ENCODE measurements at places on chromosomes 16 and 17.
A peak's percentile ranks its signal among the peaks of the same experiment; 100 is the strongest.

GRCh38 chr16:29961479-29962343, at the start of gene TMEM219:
TMEM219 (plus strand) TSS chr16:29962079; CDS start chr16:29963144, 1,065 bp downstream.
- peak; percentile 96 for DNase-seq
- H3K27me3 ChIP-seq = no peaks in the 10 kb centered on the region
- peak within 1 kb of the TSS; percentile 90 for H3K4me3 ChIP-seq
- no peaks in the 10 kb centered on the region for H3K36me3 ChIP-seq
- H3K27ac ChIP-seq = peak within 1 kb of the TSS; percentile 88
- peaks cover 14% of the 10 kb centered on the region for H3K4me1 ChIP-seq

GRCh38 chr17:61132524-61132923, 267.1 kb upstream of the TBX2 start:
- peaks cover 2% of the 10 kb centered on the region for H3K36me3 ChIP-seq
- no peak overlapping the region for H3K27ac ChIP-seq
- H3K27me3 ChIP-seq = no peaks in the 10 kb centered on the region
- no peak for DNase-seq
- peaks cover 6% of the 10 kb centered on the region for H3K4me1 ChIP-seq
- H3K4me3 ChIP-seq = no peak overlapping the region

DNA sequence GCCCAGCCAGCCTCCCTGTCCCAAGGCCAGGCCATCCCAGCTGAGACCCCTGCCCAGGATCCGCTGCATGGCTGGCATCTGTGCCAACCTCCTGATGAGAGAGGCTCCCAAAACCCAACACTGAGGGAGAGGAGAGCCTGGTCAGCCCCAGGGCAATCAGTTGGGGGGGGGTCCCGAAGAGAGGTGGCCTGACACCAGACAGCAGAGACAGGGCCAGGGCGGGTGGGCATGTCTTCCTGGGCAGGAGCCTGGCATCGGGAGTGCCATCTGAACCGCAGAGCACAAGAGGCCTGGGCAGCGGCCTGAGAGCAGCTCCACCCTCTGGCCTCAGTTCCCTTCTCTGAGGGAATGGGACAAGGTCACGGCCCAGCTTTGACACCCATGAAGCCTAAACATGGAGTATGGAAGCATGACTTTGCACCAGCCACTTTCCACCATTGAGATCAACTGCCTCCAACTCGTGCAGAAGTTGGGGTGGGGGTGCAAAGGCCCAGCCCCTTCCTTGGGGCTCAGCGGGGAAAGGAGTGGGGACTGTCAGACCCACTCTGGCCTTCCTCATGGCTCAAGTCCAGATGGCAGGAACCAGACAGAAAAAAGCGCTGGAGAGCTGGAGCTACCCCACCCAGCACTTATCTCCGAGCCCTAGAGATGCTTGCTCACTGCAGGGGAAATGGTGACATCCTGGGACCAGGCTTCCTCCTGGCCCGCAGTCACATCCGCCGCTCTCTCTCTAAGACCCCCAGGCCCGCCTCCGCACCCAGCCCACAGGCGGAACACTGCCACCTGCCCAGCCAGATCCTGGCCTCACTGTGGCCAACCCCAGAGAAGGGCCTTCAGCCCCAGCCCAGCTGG, 9.7 kb downstream of the RHBDF2 start:
- H3K4me3 ChIP-seq = peak overlapping the region; percentile 97
- no peaks in the 10 kb centered on the region for H3K27me3 ChIP-seq
- no peak for DNase-seq
- peaks cover 8% of the 10 kb centered on the region for H3K36me3 ChIP-seq

DNA sequence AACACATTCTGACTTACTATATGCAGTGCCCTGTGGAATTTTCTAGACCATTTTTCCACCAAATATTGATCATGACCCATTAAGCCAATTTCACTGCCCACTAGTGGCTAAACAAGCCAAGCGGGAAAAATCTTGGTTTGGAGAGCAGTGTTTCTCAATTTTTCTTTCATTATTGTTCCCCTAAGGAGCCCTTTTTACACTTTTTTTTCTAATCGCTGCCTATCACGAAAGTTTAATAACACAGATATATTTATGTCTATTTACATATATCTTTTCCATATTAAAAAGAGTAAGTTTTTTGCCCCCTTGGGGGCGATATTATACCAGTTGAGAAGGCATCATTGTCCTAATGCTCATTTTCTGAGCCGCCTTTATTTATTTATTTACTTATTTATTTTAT, 10.8 kb upstream of the TLCD3B start:
- no peak overlapping the region for H3K4me3 ChIP-seq
- peaks cover 13% of the 10 kb centered on the region for H3K27me3 ChIP-seq
- no peak for DNase-seq

GRCh38 chr17:17819561-17819995, 17.2 kb downstream of the SREBF1 start:
- H3K4me3 ChIP-seq = no peak overlapping the region
- H3K27me3 ChIP-seq = no peaks in the 10 kb centered on the region
- DNase-seq = no peak
- peaks cover 19% of the 10 kb centered on the region for H3K4me1 ChIP-seq
- H3K36me3 ChIP-seq = peaks cover 5% of the 10 kb centered on the region
- peak overlapping the region; percentile 11 for H3K27ac ChIP-seq

DNA sequence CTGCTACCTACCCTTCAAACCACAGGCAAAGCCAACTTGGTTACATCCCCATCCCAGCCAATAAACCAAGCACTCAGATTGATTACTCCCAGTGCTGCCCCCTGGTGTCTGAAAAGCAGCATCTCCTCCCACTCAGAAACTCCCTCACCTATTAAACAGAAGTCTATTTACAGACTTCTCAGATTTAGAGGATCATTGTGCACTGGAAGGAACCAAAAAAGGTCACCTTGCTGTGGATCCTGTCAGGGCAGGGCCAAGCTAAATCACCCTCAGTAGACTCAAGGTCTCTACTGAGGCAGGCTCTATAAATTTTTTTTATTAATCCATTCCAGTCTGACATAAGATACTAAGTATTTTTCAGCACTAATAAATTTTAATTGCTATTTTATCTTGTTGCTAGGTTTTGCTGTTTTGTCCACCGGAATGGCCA, 17.6 kb downstream of the HIGD1B start:
- peak; percentile 63 for DNase-seq
- H3K4me1 ChIP-seq = no peaks in the 10 kb centered on the region
- peaks cover 25% of the 10 kb centered on the region for H3K36me3 ChIP-seq
- H3K27ac ChIP-seq = no peak overlapping the region

- peaks cover 56% of the 10 kb centered on the region for H3K4me1 ChIP-seq
- H3K36me3 ChIP-seq = peaks cover 57% of the 10 kb centered on the region
- DNase-seq = no peak
- peak overlapping the region; percentile 93 for H3K27ac ChIP-seq
- H3K27me3 ChIP-seq = no peaks in the 10 kb centered on the region
Observed at GRCh38 chr17:5209396-5209795, 17.7 kb upstream of the ZNF594 start.

- no peak for DNase-seq
- H3K36me3 ChIP-seq = peaks cover 14% of the 10 kb centered on the region
- H3K27me3 ChIP-seq = no peaks in the 10 kb centered on the region
- no peak overlapping the region for H3K4me3 ChIP-seq
- H3K27ac ChIP-seq = no peak overlapping the region
Observed at GRCh38 chr17:73013816-73014663, 78.4 kb downstream of the SLC39A11 start.

- H3K27me3 ChIP-seq = no peaks in the 10 kb centered on the region
- H3K27ac ChIP-seq = no peak overlapping the region
- no peaks in the 10 kb centered on the region for H3K36me3 ChIP-seq
- no peaks in the 10 kb centered on the region for H3K4me1 ChIP-seq
- H3K4me3 ChIP-seq = no peak overlapping the region
- DNase-seq = no peak
Observed at GRCh38 chr16:48413272-48413671, 28.1 kb upstream of the SIAH1 start.

DNA sequence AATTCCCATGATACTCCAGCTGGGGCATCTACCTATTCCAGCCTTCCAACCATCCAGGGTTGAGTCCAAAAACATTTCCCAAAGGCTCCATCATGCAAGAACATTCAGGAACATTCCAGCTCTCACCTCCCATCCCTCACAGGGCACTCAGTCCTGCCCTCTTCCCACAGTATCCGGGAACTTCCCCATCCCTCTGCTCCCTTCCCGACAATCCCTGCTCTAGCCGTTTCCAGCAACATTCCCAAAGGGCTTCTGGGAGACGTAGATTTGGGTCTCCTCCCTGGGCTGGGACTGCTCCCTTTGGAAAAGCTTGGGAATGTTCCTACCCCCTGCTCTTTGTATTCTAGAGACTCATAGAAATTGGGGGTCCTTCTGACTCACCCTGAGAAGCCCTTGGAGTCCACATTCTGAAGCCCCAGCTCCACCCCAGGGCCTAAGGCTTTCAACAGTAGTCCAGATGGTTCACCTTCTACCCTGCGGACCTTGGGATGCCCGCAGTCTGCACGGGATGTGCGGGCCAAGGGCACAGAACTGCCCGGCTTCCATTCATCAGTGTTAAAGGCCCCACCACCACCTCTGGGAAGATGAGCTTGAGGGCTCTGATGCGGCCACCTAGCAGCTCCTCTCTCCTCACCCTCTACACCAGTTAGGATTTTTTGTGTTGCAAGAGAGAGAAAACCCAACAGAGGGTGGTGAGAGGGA, 25.4 kb downstream of the NGFR start:
- H3K27ac ChIP-seq = no peak overlapping the region
- DNase-seq = no peak
- peaks cover 21% of the 10 kb centered on the region for H3K27me3 ChIP-seq
- no peaks in the 10 kb centered on the region for H3K4me1 ChIP-seq

- H3K27ac ChIP-seq = no peak overlapping the region
- H3K27me3 ChIP-seq = peaks cover 18% of the 10 kb centered on the region
- no peak for DNase-seq
- no peak overlapping the region for H3K4me3 ChIP-seq
- H3K4me1 ChIP-seq = no peaks in the 10 kb centered on the region
- no peaks in the 10 kb centered on the region for H3K36me3 ChIP-seq
Observed at GRCh38 chr16:10128397-10129258, 53.6 kb downstream of the GRIN2A start.

GRCh38 chr17:5344914-5345313, 62.8 kb downstream of the RABEP1 start:
- H3K27me3 ChIP-seq = no peaks in the 10 kb centered on the region
- DNase-seq = peak; percentile 13
- H3K4me1 ChIP-seq = peaks cover 5% of the 10 kb centered on the region
- peaks cover 18% of the 10 kb centered on the region for H3K36me3 ChIP-seq

DNA sequence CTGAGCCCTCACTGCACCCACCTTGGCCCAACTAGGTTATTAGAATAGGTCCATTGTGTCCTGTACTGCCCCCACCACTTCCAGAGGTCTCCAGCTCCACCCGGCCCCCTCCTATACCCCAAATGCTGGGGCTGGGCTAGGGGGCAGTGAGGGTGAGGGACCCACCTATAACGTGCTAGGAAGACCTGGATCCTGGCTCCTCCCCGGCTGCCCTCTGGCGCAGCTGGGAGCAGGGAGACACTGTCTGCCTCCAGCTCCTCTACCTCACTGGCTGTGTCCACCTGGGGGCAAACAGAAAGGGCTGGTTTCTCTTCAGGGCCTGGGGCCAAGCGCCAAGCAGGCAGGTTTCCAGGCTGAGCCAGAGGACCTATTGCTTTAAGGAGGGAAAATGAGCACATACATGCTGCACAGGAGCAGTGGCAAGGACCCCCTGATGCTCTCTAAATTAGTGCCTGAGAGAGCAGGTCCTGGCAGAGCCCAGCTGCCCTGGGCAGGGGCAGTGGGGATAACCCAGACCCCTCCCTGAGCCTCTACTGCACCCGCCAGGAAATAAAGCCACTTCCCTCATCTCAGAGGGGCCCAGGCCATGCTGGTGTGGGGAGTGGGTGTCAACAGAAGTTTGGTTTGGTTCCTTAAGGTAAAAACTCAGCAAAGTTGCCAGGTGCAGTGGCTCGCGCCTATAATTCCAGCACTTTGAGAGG, 12.2 kb downstream of the TSPOAP1 start:
- H3K36me3 ChIP-seq = no peaks in the 10 kb centered on the region
- H3K4me1 ChIP-seq = peaks cover 10% of the 10 kb centered on the region
- no peaks in the 10 kb centered on the region for H3K27me3 ChIP-seq
- H3K4me3 ChIP-seq = no peak overlapping the region

DNA sequence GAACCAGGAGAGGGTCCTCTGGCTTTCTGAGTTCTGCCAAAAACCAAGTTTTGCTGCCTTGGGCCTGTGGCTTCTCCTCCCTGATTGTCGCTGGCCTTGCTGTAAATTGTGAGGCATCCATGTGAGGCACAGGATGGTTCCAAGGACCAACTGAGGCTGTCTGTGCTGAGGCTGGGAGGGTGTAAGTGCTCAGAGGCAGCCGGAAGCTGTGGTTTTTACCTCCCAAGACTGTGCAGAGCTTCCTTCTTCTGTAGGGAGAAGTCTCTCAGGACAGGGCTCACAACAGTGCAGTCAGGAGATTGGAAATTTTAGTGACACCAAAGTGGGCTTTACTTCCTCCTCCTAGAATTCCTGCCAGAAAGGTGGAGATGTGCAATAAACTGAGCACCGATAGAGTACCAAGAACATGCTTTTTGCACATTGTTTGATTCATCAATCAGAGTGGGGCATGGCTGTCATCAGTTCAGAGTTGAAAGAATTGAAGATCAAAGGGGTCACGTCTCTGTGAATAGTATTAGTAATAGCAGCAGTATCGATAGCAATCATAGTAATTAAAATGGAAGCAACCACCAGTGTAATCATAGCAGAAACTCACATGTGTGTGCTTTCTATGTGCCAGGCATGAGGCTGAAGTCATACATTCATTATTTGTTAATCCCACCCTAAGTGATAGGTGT, 467.1 kb downstream of the WWOX start:
- H3K27ac ChIP-seq = no peak overlapping the region
- no peak overlapping the region for H3K4me3 ChIP-seq
- peaks cover 8% of the 10 kb centered on the region for H3K36me3 ChIP-seq
- no peak for DNase-seq
- peaks cover 22% of the 10 kb centered on the region for H3K4me1 ChIP-seq
- H3K27me3 ChIP-seq = no peaks in the 10 kb centered on the region

DNA sequence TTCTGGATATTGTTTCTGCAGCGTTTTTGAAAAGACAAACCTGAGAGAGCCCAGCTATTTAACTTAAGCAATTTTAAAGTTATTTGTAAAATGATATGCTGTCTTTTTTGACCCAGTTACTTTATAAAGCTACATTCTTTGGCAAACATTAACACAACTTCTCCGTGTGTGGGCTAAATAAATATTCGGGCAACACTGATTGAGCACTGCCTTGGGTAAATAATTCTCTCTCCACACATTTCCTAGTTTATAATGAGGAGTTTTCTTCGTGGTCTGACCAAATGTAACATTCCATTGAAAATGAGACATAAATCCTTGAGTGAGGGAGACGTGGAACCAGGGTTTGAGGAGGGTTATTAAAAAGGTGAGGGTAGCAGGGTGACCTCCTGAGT, 142.8 kb downstream of the WWOX start:
- H3K27ac ChIP-seq = no peak overlapping the region
- peaks cover 7% of the 10 kb centered on the region for H3K36me3 ChIP-seq
- no peaks in the 10 kb centered on the region for H3K27me3 ChIP-seq
- no peak for DNase-seq
- no peaks in the 10 kb centered on the region for H3K4me1 ChIP-seq
- H3K4me3 ChIP-seq = no peak overlapping the region

- peaks cover 20% of the 10 kb centered on the region for H3K4me1 ChIP-seq
Observed at GRCh38 chr17:75773121-75773807, 8.3 kb upstream of the GALK1 start.
